ENCODE measurements at places on chromosomes 4 and X.

- no peak overlapping the region for H3K4me3 ChIP-seq
- DNase-seq, result no peak
- H3K36me3 ChIP-seq, result no peaks in the 10 kb centered on the region
- H3K4me1 ChIP-seq, result no peaks in the 10 kb centered on the region
Observed at GRCh38 chr4:66404141-66404540, 733.9 kb upstream of the EPHA5 start.

GRCh38 chr4:634599-634985 lies 9.2 kb downstream of the PDE6B start:
- DNase-seq, result no peak
- H3K4me1 ChIP-seq, result no peaks in the 10 kb centered on the region
- H3K27ac ChIP-seq, result no peak overlapping the region
- no peaks in the 10 kb centered on the region for H3K27me3 ChIP-seq
- H3K4me3 ChIP-seq, result no peak overlapping the region

- no peak overlapping the region for H3K4me3 ChIP-seq
- peak; percentile 69 for DNase-seq
- peaks cover 53% of the 10 kb centered on the region for H3K4me1 ChIP-seq
- H3K27ac ChIP-seq, result peak overlapping the region; percentile 97
- H3K27me3 ChIP-seq, result no peaks in the 10 kb centered on the region
- no peaks in the 10 kb centered on the region for H3K36me3 ChIP-seq
Observed at GRCh38 chrX:39766085-39766726, 331.6 kb downstream of the BCOR start.

DNA sequence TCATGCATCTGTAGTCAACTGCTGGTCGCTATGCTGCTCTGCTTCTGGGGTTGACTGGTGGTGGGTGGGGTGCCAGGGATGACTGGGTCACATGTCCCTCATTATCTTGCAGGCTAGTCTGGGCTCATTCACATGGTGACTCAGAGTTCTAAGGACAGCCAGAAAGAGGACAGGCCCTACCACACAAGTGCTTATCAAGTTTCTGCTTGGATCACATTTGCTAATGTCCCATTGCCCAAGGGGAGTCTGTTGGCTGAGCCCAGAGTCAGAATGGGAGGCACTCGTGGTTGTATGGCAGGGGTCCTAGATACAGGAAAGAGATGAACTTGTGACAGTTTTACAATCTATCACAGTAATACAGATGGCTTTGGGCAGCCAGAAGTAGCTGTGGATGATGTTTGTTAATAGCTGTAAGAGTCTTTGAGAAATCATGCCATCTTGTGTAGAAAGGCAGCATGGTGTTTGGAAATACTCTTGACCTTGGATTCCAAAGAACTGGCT lies 221.3 kb downstream of the GPAT3 start:
- H3K4me3 ChIP-seq, result no peak overlapping the region
- no peak overlapping the region for H3K27ac ChIP-seq
- H3K4me1 ChIP-seq, result no peaks in the 10 kb centered on the region
- no peaks in the 10 kb centered on the region for H3K36me3 ChIP-seq
- no peaks in the 10 kb centered on the region for H3K27me3 ChIP-seq

DNA sequence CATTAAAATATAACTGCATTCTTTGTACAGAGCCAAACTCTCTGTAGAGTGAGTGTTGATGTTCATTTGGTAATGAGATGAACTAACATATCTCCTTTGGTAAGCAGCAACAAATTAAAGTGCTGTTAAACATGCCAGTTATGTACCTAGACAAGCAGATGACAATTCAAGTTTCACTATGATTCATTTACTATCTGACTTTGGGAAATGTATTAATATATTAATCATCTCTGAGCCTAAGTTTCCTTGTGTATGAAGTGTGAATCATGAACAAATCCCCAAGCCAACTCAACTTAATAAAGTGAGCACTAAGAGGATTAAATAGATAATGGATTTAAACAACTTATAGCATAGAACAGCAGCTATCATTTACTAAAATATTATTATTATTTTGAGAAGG lies 1044.2 kb downstream of the GLUD2 start:
- no peaks in the 10 kb centered on the region for H3K4me1 ChIP-seq
- no peaks in the 10 kb centered on the region for H3K27me3 ChIP-seq
- no peak overlapping the region for H3K4me3 ChIP-seq
- no peak overlapping the region for H3K27ac ChIP-seq

DNA sequence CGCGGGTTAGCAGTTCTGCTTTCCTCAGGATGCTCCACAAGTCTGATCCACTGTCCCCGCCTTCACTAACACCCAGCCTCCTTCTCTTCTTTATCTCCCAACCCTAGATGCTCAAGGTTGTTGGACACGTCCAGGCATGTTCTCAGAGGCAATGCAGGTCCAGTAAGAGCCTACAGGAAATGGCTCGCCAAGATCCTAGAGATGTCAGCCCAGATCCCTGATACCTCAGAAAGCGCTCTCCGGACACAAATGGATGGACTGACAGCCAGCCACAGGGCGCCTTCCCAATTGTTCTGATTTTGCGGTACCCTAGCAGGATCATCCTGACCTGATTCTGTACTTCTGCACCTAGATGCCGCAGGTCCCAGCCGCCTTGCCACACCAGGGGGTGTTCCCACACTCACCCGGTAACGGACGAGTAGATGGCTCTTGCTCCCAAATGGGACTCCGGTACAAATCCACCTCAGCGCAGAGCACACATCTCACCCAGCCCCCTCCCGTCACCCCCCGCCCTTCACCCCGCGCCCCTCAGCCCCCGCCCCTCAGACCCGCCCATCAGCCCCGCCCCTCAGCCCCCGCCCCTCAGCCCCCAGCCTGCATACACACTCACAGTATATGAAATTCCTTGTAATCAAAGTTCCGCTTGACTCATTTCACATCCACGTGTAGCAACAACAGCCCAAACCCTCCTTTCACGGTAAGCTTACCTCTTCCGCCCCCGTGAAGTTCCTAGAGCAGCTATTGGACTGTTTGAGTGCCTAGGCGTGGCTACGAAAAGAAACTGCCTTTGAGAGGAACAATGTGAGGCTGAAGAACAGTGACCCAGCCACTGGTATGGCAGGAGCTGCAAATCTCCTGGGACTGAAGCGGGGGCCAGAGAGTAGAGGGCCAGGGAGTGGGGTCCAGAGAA lies at the start of gene EDA2R:
Gene EDA2R (minus strand): TSS at position 488 of the 910 bp plus-strand sequence. CDS start 23,058 bp downstream, outside the sequence.
- no peaks in the 10 kb centered on the region for H3K27me3 ChIP-seq
- H3K27ac ChIP-seq, result peak within 1 kb of the TSS; percentile 36
- no peaks in the 10 kb centered on the region for H3K36me3 ChIP-seq
- no peaks in the 10 kb centered on the region for H3K4me1 ChIP-seq

DNA sequence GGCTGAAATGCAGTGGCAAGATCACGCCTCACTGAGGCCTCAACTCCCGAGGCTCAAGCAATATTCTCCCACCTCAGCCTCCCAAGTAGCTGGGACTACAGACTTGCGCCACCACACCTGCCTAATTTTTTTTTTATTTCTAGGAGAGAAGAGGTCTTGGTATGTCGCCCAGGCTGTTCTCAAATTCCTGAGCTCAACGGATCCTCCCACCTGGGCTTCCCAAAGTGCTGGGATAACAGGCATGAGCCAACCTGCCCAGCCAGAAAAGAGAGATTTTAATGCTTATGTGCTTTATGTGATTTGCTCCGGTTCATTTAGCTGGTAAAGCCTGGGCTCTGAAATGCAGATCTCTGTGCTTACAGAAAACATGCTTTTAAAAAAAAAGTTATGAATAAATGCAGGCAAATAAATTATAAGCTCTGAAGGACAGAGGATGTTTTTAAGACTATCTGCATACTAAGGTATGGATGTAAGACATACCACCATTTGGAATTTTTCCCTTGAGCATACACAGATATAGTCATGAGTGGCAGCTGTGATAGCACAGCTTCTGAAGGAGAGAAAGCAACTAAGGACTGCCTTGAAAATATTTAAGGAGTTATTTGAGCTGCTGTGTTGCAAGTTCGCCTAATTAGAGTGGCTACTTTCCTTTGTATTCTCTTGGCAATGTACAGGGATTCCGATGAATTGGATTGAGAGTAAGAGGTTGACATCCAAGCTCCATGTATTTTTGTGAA lies 13.8 kb downstream of the GUCY1B1 start:
- H3K36me3 ChIP-seq, result no peaks in the 10 kb centered on the region
- H3K27me3 ChIP-seq, result no peaks in the 10 kb centered on the region
- no peak for DNase-seq
- no peak overlapping the region for H3K27ac ChIP-seq
- no peaks in the 10 kb centered on the region for H3K4me1 ChIP-seq
- H3K4me3 ChIP-seq, result no peak overlapping the region
